Foreskin keratinocyte (primary cell): ENCODE measurements at places on chromosomes 3 and 15. TPM values are rescaled to one million over a fixed set of nuclear protein-coding genes. Genes with fewer than 3 reads are reported as not detected.

Gene EBLN2
- 1.9 and 2.0 TPM in 2 replicates for total RNA-seq

Gene CHRNA7
- total RNA-seq, result 0.48 and 0.53 TPM in 2 replicates

Gene BOC
- 10.5 and 13.4 TPM in 2 replicates for total RNA-seq

Gene ARNT2
- total RNA-seq, result 0.24 and 0.25 TPM in 2 replicates

Gene GRAMD1C
- total RNA-seq, result 2.3 and 2.4 TPM in 2 replicates

Gene OGG1
- 22.4 and 23.1 TPM in 2 replicates for total RNA-seq

Gene NMNAT3
- 1.5 and 1.6 TPM in 2 replicates for total RNA-seq

Gene EXD1
- total RNA-seq, result 0.07 TPM in 1 of 2 replicates, not detected in the other

Gene NR2E3
- total RNA-seq, result 0.28 and 0.65 TPM in 2 replicates

Gene NTRK3
- total RNA-seq, result not detected in 2 replicates

Gene KIF15
- total RNA-seq, result 11.7 and 15.0 TPM in 2 replicates

Gene PLIN1
- 0.14 and 0.17 TPM in 2 replicates for total RNA-seq

Gene LTF
- total RNA-seq, result not detected in 2 replicates

Gene ZPLD1
- 0.46 and 1.0 TPM in 2 replicates for total RNA-seq

Gene PLSCR5
- not detected in 2 replicates for total RNA-seq

Gene LYZL4
- total RNA-seq, result not detected in 2 replicates

Gene CHRM5
- total RNA-seq, result not detected in 2 replicates

Gene CNTN6
- not detected in 2 replicates for total RNA-seq

Gene GPR27
- 0.20 and 0.32 TPM in 2 replicates for total RNA-seq

Gene CFAP20DC
- 5.6 and 8.5 TPM in 2 replicates for total RNA-seq

Gene CASR
- not detected in 2 replicates for total RNA-seq

Gene SMCO1
- total RNA-seq, result not detected in 2 replicates

Gene RBPMS2
- total RNA-seq, result not detected in 2 replicates

Gene ATRIP
- total RNA-seq, result 11.6 and 14.4 TPM in 2 replicates

Gene AADAC
- total RNA-seq, result not detected in 2 replicates

Gene SST
- not detected in 2 replicates for total RNA-seq

Gene CD86
- total RNA-seq, result 0.49 and 0.92 TPM in 2 replicates

Gene IMPG2
- 0.03 and 0.04 TPM in 2 replicates for total RNA-seq

Gene TAMM41
- 13.1 and 15.3 TPM in 2 replicates for total RNA-seq

Gene TMIE
- not detected in 2 replicates for total RNA-seq

Gene CEMIP
- total RNA-seq, result 0.71 and 1.2 TPM in 2 replicates

Gene SEC62
- 38.2 and 50.0 TPM in 2 replicates for total RNA-seq

Gene C3orf85
- total RNA-seq, result not detected in 2 replicates

Gene ANKRD34C
- total RNA-seq, result not detected in 2 replicates

Gene SPRED1
- 20.3 and 21.7 TPM in 2 replicates for total RNA-seq

Gene CHCHD6
- total RNA-seq, result 28.1 and 28.7 TPM in 2 replicates

Gene SOX2
- 0.07 and 0.32 TPM in 2 replicates for total RNA-seq

Gene FBXL22
- 0.03 and 0.21 TPM in 2 replicates for total RNA-seq

Gene NME9
- total RNA-seq, result not detected in 2 replicates

Gene CD96
- total RNA-seq, result 0.10 and 0.14 TPM in 2 replicates

Gene SELENOS
- total RNA-seq, result 71.4 and 75.6 TPM in 2 replicates

Gene SCN11A
- not detected in 2 replicates for total RNA-seq

Gene SHQ1
- total RNA-seq, result 17.6 and 18.1 TPM in 2 replicates

Gene PARP15
- total RNA-seq, result 0.27 and 0.35 TPM in 2 replicates
